Kidney (tissue), 22 donors: ENCODE measurements at places on chromosomes 2 and 18. TPM values are rescaled to one million over a fixed set of nuclear protein-coding genes. Genes with fewer than 3 reads are reported as not detected.
A peak's percentile ranks its signal among the peaks of the same experiment; 100 is the strongest.

The GALNT5 gene
- 0.06 TPM for polyA plus RNA-seq

DNA sequence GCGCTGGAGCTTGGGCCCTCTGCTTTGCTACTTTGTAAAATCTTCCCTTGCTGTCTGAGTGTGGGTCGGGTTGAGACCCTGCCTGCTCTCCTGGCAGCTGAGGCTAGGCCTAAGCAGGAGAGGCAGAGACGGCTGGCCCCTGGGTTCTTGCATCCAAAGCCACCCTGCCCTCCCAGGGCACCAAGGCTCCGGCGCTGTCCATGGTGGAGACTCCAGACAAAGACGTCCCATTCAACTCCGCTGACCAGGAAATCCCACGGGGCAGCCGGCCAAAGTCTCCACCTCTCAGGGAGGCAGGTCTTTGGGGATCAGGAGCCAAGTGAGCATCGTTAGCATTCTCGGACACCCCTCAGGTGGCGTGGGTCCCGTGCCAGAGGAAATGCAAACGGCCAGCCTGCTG is 2.6 kb upstream of the PRLH start:
- peak; percentile 76 for DNase-seq

The ECEL1 gene
- polyA plus RNA-seq: 8.5 TPM

DNA sequence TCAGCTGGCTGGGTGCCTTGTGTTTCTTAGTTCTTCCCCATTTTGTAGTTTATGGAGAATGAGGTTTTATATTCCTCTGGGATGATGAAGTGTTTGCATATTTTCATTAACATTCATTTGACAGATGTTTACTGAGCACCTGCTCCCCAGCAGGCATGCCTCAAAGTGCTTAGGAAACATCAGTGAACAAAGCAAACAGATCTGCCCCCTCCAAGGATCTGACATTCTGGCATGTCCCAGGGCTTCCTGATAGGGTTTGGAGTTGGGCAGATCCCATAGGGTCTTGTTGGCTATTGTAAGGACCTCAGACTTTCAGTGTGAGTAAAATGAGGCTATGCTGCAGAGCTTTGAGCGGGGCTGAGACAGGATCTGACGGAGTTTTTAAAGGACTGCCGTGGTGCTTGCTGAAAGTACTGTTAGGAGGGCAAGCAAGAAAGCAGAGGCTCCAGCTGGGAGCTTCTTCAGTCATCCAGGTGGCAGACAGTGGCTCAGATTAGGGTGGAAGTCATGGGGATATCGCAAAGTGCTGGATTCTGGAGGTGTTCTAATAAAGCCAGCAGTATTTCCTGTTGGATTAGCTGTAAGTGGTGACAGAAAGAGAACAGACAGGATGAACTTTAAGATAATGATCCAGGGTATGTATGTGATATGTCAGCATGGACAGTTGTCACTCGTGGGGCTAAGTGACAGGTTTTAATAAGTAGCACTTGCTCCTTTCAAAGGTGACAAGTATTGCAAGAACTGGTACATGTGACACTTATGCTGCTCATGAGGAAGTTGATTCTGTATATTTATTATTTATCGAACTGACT is 11.3 kb upstream of the IAH1 start:
- no peak for DNase-seq

DNA sequence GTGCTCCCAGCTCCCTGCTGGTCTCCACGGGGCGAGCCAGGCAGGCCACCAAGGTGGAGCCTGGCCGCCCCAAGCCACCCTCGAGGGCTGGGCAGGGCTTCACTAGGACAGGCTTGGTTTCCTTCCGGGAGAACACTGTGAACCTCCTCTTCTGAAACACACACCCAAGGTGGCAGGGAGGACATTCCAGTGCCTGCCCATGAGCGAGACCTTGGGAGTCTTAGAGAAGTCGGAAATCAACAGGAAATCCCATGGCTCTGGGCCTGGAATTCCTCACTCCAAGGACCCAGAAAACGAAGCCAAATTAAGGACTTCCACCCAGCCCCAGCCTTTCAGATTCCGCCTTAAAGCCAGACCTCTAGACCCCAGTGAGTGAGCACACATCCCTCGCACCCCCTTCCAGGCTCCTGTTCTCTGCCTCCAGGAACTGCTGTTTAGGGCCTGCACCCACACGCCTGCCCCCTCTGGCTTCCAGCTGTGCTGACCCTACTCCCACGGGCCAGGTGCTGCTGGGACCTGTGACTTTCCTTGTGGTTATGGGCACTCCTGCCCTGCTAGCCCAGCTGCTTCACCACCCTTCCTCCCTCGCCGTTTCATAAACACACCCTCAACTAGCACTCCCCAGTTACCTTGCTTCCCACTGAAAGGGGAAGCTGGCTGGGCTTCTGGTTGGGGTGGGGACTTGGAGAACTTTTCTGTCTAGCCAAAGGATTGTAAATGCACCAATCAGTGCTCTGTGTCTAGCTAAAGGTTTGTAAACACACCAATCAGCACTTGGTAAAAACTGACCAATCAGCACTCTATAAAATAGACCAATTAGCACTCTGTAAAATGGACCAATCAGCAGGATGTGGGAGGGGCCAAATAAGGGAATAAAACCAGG is 13.7 kb downstream of the GPR17 start:
- DNase-seq: peak; percentile 35

- peak; percentile 65 for DNase-seq
Observed at GRCh38 chr18:48136827-48137373, 206.4 kb upstream of the SMAD2 start.

- DNase-seq: no peak
Observed at GRCh38 chr2:62727259-62727867, 21.9 kb downstream of the EHBP1 start.

GRCh38 chr2:144996225-144996795 is 476.4 kb upstream of the ZEB2 start:
- no peak for DNase-seq

The CXCR1 gene
- polyA plus RNA-seq: not detected

The HEATR5B gene
- 4.4 TPM for polyA plus RNA-seq

DNA sequence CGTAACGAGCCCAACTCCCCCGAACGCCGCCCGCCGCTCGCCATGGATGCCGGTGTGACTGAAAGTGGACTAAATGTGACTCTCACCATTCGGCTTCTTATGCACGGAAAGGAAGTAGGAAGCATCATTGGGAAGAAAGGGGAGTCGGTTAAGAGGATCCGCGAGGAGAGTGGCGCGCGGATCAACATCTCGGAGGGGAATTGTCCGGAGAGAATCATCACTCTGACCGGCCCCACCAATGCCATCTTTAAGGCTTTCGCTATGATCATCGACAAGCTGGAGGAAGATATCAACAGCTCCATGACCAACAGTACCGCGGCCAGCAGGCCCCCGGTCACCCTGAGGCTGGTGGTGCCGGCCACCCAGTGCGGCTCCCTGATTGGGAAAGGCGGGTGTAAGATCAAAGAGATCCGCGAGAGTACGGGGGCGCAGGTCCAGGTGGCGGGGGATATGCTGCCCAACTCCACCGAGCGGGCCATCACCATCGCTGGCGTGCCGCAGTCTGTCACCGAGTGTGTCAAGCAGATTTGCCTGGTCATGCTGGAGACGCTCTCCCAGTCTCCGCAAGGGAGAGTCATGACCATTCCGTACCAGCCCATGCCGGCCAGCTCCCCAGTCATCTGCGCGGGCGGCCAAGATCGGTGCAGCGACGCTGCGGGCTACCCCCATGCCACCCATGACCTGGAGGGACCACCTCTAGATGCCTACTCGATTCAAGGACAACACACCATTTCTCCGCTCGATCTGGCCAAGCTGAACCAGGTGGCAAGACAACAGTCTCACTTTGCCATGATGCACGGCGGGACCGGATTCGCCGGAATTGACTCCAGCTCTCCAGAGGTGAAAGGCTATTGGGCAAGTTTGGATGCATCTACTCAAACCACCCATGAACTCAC is 673 bp downstream of the PCBP1 start:
- DNase-seq: peak; percentile 90

- no peak for DNase-seq
Observed at GRCh38 chr2:194079989-194080388, 1577.0 kb upstream of the SLC39A10 start.

The FSHR gene
- not detected for polyA plus RNA-seq

The MYO7B gene
- 22.2 TPM for polyA plus RNA-seq

The VWA3B gene
- not detected for polyA plus RNA-seq

DNA sequence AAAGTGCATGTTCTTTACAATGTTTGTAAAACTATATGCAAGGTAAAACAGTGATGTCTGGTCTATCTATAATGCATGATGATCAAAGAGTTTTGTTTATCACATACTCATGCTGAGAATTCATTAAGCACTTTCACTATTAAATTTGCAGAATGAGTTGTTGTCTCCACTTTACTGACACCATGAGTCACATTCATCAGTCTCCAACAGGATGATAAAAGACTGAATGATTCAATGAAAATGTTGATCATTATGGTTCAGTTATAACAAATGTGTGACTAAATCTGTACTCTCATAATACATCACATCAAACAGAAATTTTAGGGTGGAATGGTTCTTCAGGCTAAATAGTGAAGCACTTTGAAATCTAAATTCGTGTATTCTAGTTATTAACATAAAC is 129.0 kb downstream of the ERBB4 start:
- DNase-seq: no peak

DNA sequence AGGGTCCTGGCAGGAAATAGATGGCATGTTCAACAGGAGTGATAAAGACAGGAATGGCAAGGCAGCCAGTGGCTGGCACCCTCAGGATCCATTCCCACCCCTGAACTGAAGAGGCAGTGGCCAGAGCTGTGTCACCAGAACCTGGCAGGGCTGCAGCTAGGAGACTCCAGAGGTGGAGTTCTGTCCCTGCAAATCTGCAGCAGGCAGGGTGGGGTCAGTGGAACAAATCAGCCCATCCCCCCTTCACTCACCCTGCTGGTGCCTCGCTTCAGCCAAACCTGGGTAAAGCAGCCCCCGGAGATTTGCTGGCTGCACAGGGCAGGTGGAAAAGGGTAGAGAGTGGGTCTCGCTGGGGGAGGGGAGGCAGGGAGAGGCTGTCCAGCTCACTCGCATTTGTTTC is 12.7 kb downstream of the INPP5D start:
- peak; percentile 20 for DNase-seq

GRCh38 chr18:69885841-69886531 is 61.7 kb downstream of the CD226 start:
- DNase-seq: peak; percentile 37

GRCh38 chr18:59140302-59140885 is 710 bp downstream of the SEC11C start:
- DNase-seq: peak; percentile 60

The IL36G gene
- 1.7 TPM for polyA plus RNA-seq

DNA sequence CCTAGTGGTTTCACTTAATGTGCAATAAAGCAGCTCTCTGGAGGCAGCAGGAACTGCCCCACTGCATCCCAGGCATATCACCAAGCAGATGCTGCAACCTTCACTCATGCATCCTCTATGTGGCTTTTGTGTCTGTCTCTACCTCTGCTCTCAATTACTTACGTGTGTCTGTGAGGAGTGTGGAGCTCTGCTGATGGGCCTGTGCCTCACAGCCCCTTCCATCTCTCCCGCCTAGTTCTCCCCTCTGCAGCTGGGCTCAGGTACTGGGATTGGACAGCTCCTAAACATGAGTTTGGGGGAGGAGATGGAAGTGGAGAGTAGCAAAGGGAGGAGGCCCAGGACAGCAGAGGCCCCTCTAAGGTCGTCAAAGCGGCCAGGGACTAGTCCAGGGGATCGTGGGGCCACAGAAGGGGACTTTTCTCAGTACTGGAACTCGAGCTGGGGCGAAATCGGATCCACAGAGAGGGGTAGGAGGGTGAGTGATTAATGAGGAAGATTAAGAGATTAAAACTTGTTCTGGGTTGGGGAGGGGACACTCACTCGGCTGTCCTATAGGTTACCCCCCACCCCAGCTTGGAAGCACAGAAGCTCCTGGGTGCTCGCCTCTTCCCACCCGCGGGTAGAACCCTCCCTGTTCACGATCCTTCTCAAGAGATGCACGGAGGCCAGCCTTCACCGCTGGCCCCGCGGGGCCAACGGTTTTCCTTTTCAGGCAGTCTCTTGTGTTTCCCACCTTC is 2.1 kb upstream of the LBX2 start:
- no peak for DNase-seq

DNA sequence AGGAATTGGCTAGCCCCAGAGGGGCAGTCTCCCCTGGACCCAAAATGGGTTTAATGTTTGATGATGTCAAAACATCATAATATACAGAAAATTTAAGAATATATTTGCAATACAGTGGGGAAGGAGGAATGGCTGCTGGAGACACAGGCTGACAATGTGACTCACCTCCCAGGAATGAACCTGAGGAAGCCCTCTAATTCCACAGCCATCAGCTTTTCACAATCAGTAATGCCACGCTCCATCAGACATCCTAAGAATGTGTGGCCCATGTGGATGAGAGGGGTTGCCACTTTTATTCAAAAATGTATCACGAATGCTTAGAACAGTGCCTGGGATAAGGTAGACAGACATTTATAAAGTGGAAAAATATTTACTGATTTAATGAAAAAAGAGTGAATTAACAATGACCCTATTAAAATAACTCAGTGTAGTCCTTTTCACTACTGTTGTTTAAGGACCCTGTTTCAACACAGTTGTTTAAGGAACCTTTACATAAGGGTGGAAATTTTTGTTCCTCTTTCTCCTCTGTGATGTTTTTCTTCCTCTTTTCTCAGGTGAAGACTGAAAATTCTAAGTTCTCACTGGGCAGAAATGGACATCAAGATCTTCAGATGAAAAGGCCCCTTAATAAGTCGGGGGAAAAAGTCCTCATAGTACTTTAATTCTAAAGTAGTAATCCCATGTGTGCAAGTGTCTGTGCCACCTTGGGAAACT is 17.5 kb upstream of the TMEM163 start:
- no peak for DNase-seq

The KHK gene
- 538 TPM for polyA plus RNA-seq

- no peak for DNase-seq
Observed at GRCh38 chr18:28771849-28772248, 594.9 kb upstream of the CDH2 start.

The HOXD11 gene
- polyA plus RNA-seq: 5.8 TPM

GRCh38 chr2:152584301-152584700 is 133.0 kb downstream of the PRPF40A start:
- DNase-seq: no peak

DNA sequence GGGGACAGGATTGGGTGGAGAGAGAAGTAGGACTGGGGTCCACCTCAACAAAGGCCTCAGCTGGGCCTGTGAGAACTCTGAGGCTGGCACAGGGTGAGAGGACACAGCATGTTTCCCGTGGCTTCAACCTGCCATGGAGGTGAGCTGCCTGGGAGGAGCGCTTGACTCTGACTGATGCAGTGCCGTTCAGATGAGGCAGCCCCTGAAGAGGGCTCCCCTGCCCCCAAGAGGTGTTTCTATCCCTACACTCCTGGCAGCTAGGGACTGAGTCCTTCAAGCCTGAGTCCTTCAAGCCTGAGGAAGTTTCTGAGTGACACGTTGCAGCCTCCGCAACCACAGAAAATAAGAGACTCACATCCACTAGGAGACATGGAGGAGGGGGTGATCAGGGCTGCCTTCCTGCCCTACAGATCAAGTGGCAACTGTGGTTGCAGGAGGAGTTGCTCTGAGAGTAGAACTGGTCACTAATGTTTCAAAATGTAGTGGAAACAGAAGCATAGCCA is 49.6 kb upstream of the TMEM177 start:
- DNase-seq: peak; percentile 69

The FLACC1 gene
- not detected for polyA plus RNA-seq

- DNase-seq: no peak
Observed at GRCh38 chr2:196459539-196459938, 180.0 kb upstream of the CCDC150 start.
